ENCODE measurements at places on chromosomes 2 and 18. TPM values are rescaled to one million over a fixed set of nuclear protein-coding genes. Genes with fewer than 3 reads are reported as not detected.

Gene FRZB
- polyA plus RNA-seq, result 2.8 TPM

Gene FBLN7
- polyA plus RNA-seq, result 1.3 TPM

Gene ALLC
- polyA plus RNA-seq, result 0.38 TPM

Gene PDE11A
- polyA plus RNA-seq, result 0.16 TPM

Gene GREB1L
- polyA plus RNA-seq, result 7.4 TPM

Gene RAD51AP2
- 0.14 TPM for polyA plus RNA-seq

Gene TP53I3
- 13.1 TPM for polyA plus RNA-seq

Gene TCF7L1
- polyA plus RNA-seq, result 13.0 TPM

Gene WNT10A
- not detected for polyA plus RNA-seq

Gene SPC25
- polyA plus RNA-seq, result not detected

Gene PCBP1
- polyA plus RNA-seq, result 280 TPM

Gene CDK15
- 0.25 TPM for polyA plus RNA-seq

Gene PKDCC
- polyA plus RNA-seq, result 145 TPM

Gene TDRD15
- polyA plus RNA-seq, result not detected

Gene CKAP2L
- polyA plus RNA-seq, result not detected

Gene ACOXL
- 0.02 TPM for polyA plus RNA-seq

Gene SLC38A11
- polyA plus RNA-seq, result 0.25 TPM

Gene NYAP2
- not detected for polyA plus RNA-seq

Gene GALNT5
- 0.34 TPM for polyA plus RNA-seq

Gene COL3A1
- polyA plus RNA-seq, result 48.2 TPM

Gene FER1L5
- 0.05 TPM for polyA plus RNA-seq

Gene TSPYL6
- not detected for polyA plus RNA-seq

Gene ST6GAL2
- polyA plus RNA-seq, result 0.29 TPM

Gene MALL
- 7.4 TPM for polyA plus RNA-seq

Gene FAM237A
- not detected for polyA plus RNA-seq

Gene KCNG2
- polyA plus RNA-seq, result not detected

Gene ATP8B1
- 2.6 TPM for polyA plus RNA-seq

Gene SP110
- 9.9 TPM for polyA plus RNA-seq

Gene EMX1
- polyA plus RNA-seq, result 0.18 TPM

Gene UPP2
- polyA plus RNA-seq, result not detected

Gene EFEMP1
- polyA plus RNA-seq, result 131 TPM

Gene HAAO
- polyA plus RNA-seq, result 4.6 TPM

Gene CCDC102B
- 5.8 TPM for polyA plus RNA-seq

Gene ABCB11
- polyA plus RNA-seq, result 0.07 TPM

Gene SLC16A14
- 1.6 TPM for polyA plus RNA-seq

Gene APOB
- 3.6 TPM for polyA plus RNA-seq

Gene AQP4
- polyA plus RNA-seq, result 5.1 TPM

Gene SALL3
- 0.14 TPM for polyA plus RNA-seq

Gene MRPL33
- 596 TPM for polyA plus RNA-seq

Gene ANKRD30B
- not detected for polyA plus RNA-seq

Gene GATA6
- 52.4 TPM for polyA plus RNA-seq

Gene PSTPIP2
- 1.5 TPM for polyA plus RNA-seq

Gene REG3G
- polyA plus RNA-seq, result not detected

Gene AMER3
- 0.02 TPM for polyA plus RNA-seq

Gene SLC5A7
- 0.09 TPM for polyA plus RNA-seq

Gene ATOH8
- 57.8 TPM for polyA plus RNA-seq

Gene OBSL1
- 179 TPM for polyA plus RNA-seq

Gene VAMP8
- 24.9 TPM for polyA plus RNA-seq

Gene MC5R
- polyA plus RNA-seq, result not detected

Gene POMC
- polyA plus RNA-seq, result 13.2 TPM
